ENCODE measurements at places on chromosomes 6 and 20. TPM values are rescaled to one million over a fixed set of nuclear protein-coding genes. Genes with fewer than 3 reads are reported as not detected.
A peak's percentile ranks its signal among the peaks of the same experiment; 100 is the strongest.

DNA sequence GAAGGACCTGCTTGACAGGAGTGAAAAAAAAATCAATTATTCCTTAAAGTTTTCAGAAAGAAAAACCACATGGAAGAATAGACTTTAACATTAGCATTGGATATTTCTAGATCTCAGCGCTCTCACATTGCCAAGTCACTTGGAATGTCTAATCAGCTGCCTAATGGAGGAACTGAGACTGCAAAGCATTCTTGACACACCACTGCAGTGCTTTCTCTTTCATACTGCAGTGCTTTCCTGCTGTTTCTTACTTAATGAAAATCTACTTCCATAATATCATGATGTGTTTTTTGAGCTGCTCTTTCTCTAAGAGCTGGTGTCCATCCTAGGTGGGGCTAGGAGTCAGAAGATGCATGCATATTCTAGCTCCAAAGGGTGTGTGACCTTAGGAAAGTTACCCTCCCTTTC, 20.4 kb upstream of the MCM3 start:
- no peak for DNase-seq

- DNase-seq, result no peak
Measured at GRCh38 chr20:11067359-11067758, 393.6 kb upstream of the JAG1 start.

The SPATA25 gene
- 2.2 TPM for total RNA-seq

DNA sequence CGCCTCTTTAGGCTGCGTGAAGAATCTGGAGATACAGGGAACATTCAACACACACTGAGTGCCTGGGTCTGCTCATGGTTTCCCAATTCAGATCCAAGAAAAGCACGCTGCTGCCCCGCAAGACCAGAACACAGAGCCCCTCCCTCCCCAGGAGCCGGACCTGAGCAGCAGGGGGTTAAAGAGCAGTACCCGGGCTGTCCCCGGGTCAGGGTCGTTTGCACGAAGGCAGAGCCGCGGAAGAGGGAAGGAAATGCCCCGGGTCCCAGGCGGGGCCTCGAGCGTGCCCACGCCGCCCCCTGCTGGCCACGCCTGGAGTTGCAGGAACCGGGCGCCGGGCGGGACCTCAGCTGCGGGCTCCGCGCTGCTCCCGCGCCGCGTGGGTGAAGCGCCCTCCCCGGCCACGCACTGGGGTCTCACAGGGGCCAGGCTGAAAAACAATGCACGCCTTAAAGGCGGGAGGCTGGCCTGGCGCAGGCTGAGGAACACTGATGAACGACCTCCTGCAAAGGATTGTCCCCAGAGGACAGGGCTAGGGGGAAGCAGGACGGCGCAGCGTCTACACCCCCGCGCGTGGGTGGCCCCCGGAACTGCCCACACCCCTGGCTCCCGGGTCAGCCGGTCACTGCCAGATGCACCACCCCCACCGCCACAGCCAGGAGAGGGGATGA, 48.9 kb downstream of the ANKRD60 start:
- peak; percentile 59 for DNase-seq

- no peak for DNase-seq
Measured at GRCh38 chr6:15338476-15338875, 92.6 kb downstream of the JARID2 start.

GRCh38 chr6:13004601-13005000, 288.0 kb downstream of the PHACTR1 start:
- no peak for DNase-seq

DNA sequence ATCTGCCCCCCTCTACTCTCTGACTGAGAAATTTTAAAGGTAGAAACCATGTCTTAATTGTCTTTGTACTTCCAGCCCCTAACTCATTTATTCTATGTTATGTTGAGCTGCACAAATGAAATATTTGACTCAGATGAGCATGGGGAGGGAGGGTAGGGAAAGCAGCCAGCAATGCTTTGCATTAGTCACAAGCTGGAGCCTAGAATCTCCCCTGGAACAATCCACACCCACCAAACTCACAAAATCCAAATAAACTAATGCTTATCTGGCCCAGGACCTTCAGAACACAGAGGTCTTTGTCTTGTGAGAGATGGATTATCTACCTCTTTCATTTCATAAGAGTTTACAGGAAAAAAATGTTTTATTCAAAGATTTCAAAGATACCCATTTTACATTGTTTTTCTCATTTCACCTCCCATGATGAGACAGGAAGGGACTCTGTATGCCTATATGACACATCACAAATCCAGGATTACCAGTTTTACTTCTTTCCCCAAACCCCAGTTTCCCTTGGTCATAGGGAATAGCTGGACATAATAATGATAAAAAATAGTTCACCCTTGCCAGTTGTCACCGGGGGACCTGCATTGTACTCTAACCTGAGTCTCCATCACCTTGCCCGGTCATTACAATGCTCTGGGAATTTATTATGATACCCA, 466.9 kb downstream of the KIF16B start:
- no peak for DNase-seq

GRCh38 chr20:34517114-34517505, 888 bp downstream of the DYNLRB1 start:
- no peak for DNase-seq

DNA sequence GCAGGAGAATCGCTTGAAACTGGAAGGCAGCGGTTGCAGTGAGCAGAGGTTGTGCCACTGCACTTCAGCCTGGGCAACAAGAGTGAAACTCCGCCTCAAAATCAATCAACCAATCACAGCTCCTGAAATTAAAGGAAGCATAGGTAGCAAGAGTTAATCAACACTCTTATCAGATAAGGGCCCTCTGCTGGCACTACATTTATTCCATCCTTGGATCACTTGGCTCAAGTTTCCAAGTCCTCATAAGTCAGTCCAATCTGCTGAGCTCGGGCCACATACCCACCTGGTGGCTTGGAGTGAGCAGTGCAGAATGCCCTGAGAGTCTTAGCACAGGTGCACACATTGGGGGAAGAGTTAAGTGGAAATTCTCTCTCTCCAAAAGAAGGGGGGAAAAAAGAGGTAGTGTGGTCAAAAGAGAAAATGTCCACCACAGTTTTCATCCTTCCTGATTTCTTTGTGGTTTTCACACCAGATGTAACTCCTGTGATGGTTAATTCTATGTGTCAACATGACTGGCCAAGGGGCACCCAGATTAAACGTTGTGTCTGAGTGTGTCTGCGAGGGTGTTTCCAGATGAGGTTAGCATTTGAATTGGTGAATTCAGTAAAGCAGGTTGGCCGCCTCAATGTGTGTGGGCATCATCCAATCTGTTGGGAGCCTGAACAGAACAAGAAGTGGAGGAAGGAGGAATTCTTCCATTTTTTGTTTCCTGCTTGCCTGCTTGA, 14.2 kb upstream of the FAM8A1 start:
- no peak for DNase-seq

The TAGAP gene
- 1.6 TPM for total RNA-seq

The TMEM74B gene
- 6.4 TPM for total RNA-seq

DNA sequence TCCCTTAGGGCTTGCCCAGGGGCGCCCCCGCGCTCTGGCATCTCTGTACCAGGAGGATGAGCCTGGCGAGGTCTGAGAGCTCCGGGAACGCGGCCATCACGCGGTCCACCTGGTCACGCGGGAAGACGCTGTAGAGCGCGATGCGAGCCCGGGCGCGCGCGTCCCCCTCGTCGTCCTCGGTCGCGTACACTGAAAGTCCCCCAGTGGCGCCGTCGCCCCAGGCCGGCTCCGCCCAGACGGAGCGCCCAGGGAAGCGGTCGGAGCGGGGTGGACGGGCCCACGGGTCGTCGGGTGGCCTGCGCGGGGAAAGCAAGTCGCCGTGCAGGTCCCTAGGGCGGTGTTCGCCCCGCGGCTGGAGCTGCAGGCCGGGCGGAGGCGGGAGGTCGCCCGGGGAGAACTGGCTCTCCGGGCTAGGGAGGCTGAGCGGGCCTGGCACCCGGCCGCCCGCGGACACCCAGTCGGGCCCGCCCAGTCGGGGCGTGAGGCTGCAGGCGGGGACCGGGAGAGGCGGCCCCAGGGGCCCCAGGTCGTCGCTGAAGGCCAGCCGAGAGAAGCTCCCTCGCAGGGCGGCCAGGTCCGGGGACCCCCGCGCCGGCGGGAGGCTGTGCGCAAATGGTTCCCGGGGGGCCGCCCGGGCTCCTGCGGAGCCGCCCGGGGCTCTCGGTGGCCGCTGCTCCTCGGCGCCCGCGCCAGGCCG, 34.0 kb downstream of the ZC3H12D start:
- peak; percentile 54 for DNase-seq

GRCh38 chr6:46454691-46455090, 36.6 kb downstream of the RCAN2 start:
- DNase-seq, result no peak

DNA sequence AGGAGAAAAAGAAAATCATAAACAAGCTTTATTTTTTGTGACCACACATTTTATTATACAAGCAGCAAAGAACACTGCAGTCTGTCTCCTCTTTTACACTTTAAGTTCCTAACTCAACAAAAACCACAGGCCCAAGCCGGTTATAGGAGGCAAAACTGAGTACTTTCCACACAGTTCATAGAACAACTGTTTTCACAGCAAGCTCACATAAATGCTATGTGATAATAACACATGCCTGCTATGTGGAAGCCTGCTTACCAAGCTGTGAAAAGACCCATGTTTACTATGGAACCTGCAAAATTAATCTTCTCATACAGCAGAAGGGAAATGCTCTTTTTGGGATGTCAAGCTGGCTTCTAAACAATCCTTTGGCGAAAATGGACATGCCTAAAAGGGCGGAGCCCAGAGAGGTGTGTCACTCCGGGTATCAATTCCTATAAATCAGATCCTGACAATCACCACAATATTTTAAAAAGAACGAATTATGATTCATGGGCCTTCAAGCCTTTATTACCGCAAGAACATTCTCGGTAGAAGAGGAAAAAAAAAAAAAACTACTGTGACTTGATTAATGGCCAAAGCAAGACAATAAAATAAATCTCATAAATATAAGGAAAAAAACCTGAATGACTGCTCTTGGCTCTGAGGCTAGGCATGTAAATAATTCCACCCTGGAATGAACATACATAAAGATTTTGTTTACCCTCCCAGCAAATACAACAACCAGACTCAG, 2.6 kb downstream of the TRERF1 start:
- DNase-seq, result no peak

The NKX2-2 gene
- total RNA-seq, result not detected

- no peak for DNase-seq
Measured at GRCh38 chr6:39416728-39417127, 94.2 kb upstream of the KCNK16 start.

The POM121L2 gene
- not detected for total RNA-seq
